ENCODE measurements at places on chromosomes 2 and 18.
A peak's percentile ranks its signal among the peaks of the same experiment; 100 is the strongest.

DNA sequence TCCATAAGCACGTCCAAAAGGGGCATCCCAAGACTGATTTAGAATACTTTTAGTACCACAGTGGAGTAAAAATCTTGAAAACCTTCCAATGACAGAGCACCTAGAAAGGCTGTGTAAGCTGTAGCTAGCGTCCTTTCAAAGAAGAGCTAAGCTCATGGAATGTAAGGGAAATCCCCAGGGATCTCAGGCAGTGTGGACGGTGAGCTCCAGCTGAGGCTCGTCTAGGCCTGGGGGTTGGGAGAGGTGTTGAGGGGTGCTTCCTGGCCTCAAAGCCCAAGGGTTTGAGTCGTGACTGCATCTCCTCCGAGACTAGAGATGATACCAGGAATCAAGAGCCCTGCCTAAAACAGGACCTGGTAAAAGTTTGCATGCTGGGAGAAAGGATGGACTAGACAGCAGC lies 7.6 kb downstream of the CTIF start:
- no peak for DNase-seq
- peaks cover 21% of the 10 kb centered on the region for H3K4me1 ChIP-seq
- no peaks in the 10 kb centered on the region for H3K27me3 ChIP-seq

- no peak for DNase-seq
- no peaks in the 10 kb centered on the region for H3K4me1 ChIP-seq
These were observed 603.8 kb downstream of the PLCL1 start for GRCh38 chr2:198408171-198408570.

DNA sequence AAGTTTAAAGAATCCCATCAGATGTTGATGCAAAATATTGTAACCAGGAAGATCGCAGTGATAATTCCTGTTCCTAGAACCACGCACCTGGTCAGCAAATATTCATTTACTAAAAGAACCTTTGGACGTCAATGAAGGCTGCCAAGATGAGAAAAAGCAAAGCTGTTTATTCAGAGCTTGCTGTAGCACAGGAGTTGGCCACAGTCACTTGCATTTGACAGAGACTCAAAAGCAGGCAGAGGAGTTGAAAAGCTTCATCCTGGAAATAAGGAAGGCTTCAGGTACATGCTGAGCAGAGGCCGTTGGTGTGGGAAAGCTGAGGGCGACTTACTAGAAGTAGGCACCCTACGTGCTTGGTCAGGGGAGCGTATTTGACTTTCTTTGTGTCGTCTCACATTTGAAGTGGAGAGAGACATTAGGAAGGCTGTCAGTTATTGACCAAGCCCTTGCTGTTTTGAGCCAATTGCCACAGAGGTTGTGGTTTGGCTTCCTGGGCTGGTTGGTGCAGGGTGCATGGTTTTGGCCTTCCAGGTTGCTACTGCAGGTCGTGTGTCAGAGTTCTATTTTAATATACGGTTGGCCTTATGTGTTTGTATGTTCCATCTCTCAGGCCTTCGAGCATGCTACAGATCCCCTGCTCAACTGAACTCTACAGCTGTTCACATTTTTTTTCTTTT lies 289.6 kb downstream of the METTL4 start:
- no peak for DNase-seq
- H3K4me1 ChIP-seq: no peaks in the 10 kb centered on the region
- H3K27me3 ChIP-seq: no peaks in the 10 kb centered on the region
- H3K4me3 ChIP-seq: no peak overlapping the region
- H3K27ac ChIP-seq: no peak overlapping the region
- no peaks in the 10 kb centered on the region for H3K36me3 ChIP-seq

DNA sequence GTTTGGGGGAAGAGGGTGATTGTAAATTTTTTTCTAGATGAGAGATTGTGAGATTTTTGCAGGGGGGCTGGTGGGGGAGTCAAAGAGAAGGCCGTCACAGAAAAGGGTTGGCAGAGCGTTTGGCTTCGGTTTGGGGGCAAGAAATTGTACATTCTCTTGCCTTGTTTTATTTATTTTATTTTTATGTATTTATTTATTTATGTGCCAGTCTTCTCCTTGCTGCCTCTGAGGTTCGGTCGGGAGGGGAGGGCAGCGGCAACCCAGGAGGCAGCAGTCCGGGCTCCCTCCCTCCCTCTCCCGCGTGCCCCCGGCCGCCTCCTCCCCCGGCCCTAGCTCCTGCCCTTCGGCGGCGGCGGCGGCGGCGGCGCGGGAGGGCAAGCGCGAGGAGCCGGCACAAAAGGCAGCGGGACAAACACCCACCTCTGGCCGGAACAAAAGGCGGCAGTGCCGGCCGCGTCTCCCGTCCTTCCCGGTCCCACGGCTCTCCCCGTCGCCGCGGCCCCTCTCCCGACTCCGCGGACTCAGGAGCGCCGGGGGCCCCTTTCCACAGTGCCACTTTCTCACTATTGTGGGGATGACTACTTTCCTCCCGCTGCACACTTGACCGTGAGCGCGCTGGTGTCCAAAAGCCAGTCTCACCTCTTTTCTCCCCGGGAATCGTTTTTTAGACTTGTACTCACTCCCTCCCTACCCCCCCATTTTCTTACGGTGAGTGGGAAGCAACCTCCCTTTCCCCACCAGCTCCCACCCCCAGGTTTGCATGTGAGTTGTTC lies 1.2 kb downstream of the BCL11A start:
- no peak for DNase-seq
- H3K27ac ChIP-seq: no peak overlapping the region
- H3K36me3 ChIP-seq: no peaks in the 10 kb centered on the region
- H3K4me1 ChIP-seq: no peaks in the 10 kb centered on the region
- peak overlapping the region; percentile 59 for H3K4me3 ChIP-seq
- no peaks in the 10 kb centered on the region for H3K27me3 ChIP-seq

GRCh38 chr2:101274142-101274541 lies 21.5 kb downstream of the CNOT11 start:
- DNase-seq: no peak
- no peak overlapping the region for H3K4me3 ChIP-seq
- no peaks in the 10 kb centered on the region for H3K4me1 ChIP-seq
- H3K27me3 ChIP-seq: no peaks in the 10 kb centered on the region
- H3K36me3 ChIP-seq: peaks cover 9% of the 10 kb centered on the region

GRCh38 chr2:37389395-37389794 lies 45.0 kb downstream of the QPCT start:
- no peak for DNase-seq
- H3K27me3 ChIP-seq: no peaks in the 10 kb centered on the region
- no peaks in the 10 kb centered on the region for H3K36me3 ChIP-seq
- H3K4me1 ChIP-seq: no peaks in the 10 kb centered on the region
- H3K4me3 ChIP-seq: no peak overlapping the region
- no peak overlapping the region for H3K27ac ChIP-seq

DNA sequence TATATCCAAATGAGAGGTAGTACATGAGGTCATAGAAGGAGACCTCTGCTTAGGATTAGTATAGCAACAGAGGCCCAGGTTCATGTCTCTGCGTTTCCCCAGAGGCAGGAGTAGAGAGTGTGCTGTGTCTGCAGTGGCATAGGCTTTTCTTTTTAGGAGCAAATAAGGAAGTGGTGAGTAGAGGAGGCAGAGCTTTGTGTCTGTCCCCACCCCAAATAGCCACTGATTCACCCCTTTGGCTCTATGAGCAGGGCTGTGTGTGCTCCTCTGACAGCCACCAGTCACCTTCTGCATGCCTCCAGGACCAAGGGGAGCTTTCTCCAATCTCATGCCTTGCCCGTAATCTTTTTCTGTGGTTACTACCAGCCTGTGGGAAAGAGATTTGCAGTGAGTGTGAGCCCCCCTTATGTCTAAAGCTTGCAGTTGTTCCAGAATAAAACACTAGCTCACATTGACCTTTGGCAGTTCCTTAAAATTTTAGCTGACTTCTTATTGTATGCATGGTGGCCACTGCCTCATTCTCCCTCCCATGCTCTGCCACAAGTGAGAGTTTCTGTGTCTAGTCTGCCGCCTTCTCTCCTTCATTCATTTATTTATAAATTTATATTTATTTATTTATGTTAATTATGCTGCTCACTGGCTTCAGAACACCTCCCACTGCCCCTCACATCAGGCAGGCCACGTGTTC lies 23.5 kb upstream of the ELAC1 start:
- no peak overlapping the region for H3K4me3 ChIP-seq
- no peaks in the 10 kb centered on the region for H3K4me1 ChIP-seq
- no peak overlapping the region for H3K27ac ChIP-seq
- H3K36me3 ChIP-seq: no peaks in the 10 kb centered on the region

DNA sequence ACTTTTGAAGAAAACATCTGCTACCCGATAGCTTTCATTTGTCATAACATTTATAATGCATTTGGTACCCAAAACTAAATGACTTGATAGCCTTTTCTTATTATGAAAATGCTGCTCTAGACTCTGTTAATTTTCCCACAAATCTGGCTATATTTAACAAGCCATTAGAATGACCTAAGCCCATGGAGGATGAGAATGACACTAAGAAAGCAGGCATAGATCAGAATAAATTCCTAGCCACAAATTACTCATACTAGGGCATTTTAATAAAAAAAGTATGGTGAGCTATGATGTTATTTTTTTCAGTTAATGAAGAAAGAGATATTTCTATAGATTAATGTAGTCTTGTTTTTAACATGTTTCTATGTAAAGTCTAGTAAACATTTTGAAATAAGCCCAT lies 1728.3 kb downstream of the SUCLG1 start:
- H3K27ac ChIP-seq: no peak overlapping the region
- no peaks in the 10 kb centered on the region for H3K4me1 ChIP-seq

DNA sequence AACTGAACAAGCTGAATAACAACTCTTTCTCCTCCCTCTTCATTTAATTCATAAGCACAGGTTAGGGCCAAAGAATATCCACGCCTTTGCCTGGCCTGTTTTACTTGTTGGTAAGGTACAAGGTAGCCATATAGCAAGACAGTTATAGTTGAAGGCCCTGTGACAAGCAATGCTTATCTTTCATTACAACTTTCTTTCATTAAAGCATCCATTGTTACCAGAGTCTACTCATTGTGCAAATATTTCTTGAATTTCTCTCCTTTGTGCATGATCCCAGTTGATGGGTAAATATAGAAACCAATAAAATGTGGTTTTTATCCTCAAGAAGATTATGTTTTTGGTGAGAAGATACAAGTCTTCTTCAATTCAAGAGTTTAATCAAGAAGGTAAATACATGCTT lies 140.2 kb downstream of the UBE2E3 start:
- no peak for DNase-seq
- H3K27me3 ChIP-seq: no peaks in the 10 kb centered on the region
- no peaks in the 10 kb centered on the region for H3K4me1 ChIP-seq
- H3K36me3 ChIP-seq: no peaks in the 10 kb centered on the region
- H3K27ac ChIP-seq: no peak overlapping the region

DNA sequence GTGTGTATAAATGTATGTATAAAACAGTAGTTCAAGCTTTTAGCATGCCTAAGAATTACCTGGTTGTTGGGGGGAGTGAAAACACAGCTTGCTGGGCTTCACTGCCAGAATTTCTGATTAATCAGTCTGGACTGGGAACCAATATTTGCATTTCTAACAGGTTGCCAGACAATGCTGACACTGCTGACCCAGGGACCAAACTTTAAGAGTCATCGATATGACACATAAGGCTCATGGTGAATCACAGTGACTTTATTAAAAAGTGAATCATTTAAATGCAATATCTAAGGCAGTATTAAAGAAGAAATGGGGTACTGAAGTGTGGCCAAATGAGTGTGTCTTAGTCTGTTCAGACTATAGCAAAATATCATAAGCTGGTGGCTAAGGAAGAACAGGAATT lies 195.9 kb upstream of the DTNA start:
- H3K4me3 ChIP-seq: no peak overlapping the region
- peaks cover 1% of the 10 kb centered on the region for H3K4me1 ChIP-seq
- no peaks in the 10 kb centered on the region for H3K27me3 ChIP-seq
- no peak overlapping the region for H3K27ac ChIP-seq
- no peaks in the 10 kb centered on the region for H3K36me3 ChIP-seq
- DNase-seq: no peak

GRCh38 chr2:213104092-213104902 lies 47.1 kb downstream of the IKZF2 start:
- H3K4me3 ChIP-seq: no peak overlapping the region
- H3K36me3 ChIP-seq: no peaks in the 10 kb centered on the region
- DNase-seq: no peak
- H3K27me3 ChIP-seq: no peaks in the 10 kb centered on the region
- H3K4me1 ChIP-seq: no peaks in the 10 kb centered on the region

DNA sequence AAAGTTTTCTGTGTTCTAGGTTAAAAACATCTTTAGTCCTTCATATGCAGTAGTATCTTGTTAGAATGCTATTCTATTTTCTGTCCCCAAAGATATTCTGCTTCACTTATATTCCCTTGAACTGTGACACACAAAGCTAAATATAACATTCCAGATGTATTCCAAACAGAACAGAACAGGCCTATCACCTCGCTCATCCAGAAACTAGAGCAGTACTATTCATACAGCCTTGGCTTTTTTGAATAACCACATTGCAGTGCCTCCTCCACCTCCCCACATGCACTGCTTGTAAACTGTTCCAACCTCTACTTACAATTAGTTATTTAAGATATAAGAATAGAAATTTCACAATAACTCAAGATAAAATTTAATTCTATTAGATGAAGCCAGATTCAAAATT lies 196.8 kb downstream of the EXOC6B start:
- no peaks in the 10 kb centered on the region for H3K27me3 ChIP-seq
- H3K27ac ChIP-seq: no peak overlapping the region
- no peaks in the 10 kb centered on the region for H3K36me3 ChIP-seq
- no peak overlapping the region for H3K4me3 ChIP-seq
- no peak for DNase-seq
- H3K4me1 ChIP-seq: no peaks in the 10 kb centered on the region

GRCh38 chr2:37563375-37564015 lies 107.9 kb downstream of the CDC42EP3 start:
- no peak overlapping the region for H3K27ac ChIP-seq
- H3K36me3 ChIP-seq: no peaks in the 10 kb centered on the region
- no peaks in the 10 kb centered on the region for H3K4me1 ChIP-seq
- H3K27me3 ChIP-seq: no peaks in the 10 kb centered on the region

DNA sequence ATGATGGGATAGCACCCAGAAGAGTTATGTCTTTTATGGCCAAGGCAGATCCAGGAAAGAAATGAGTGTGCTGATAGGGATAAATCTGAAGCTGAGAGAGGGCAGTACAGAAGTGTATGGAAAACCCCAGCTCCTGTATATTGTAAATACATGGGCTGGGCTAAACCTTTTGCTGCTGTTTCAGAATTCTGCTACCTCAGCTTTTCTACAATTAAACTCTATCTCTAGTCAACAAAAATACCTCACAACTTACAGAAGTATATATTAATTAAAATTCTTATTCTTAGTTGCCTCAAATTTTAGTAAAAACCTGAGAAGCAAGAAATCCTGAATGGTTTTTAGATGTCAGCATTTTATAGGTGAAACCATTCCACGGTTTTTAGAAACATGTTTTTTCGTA lies 889.5 kb upstream of the NXPH2 start:
- no peak overlapping the region for H3K27ac ChIP-seq
- H3K4me1 ChIP-seq: no peaks in the 10 kb centered on the region
- H3K27me3 ChIP-seq: no peaks in the 10 kb centered on the region
- H3K36me3 ChIP-seq: no peaks in the 10 kb centered on the region

GRCh38 chr2:14932285-14932684 lies 299.8 kb downstream of the LRATD1 start:
- no peak overlapping the region for H3K27ac ChIP-seq
- H3K36me3 ChIP-seq: no peaks in the 10 kb centered on the region
- H3K4me1 ChIP-seq: no peaks in the 10 kb centered on the region
- no peak overlapping the region for H3K4me3 ChIP-seq

Measured in iPS DF 6.9 (cell line).